CD4-positive, alpha-beta T cell treated with Interferon alpha-2 for 1 hour (primary cell): ENCODE measurements at places on chromosomes 16 and 17.

DNA sequence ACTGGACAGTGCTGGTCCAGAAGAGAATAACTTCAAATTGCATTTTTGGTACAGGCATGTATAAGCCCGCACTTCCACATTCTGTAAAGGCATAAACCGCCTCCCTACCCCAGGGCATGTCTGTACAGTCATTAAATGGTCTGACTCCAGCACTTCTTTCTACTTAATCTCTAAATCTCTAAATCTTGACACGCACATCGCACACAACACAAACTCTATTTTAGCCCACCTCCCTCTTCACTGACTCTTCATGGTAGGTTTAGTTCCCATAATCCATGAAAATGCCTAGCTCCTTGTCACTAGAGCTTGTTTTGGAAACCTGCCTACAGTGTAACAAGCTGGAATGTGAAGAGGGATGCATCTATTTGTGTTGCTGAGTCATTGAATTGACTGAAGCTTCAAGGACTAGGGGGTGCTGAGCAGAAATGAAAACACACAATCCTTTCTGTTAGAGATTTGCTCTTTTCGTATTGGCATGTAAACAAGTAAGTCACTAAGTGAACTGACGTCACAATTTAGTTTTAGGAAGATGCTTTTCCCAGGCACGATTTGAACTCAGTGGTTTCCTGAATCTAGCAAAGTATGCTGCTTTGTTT, 1.6 kb upstream of the DUSP14 start:
- DNase-seq = no peak

GRCh38 chr16:76913046-76913445, 277.9 kb upstream of the MON1B start:
- no peak for DNase-seq

GRCh38 chr16:56855946-56856345, 9.1 kb upstream of the SLC12A3 start:
- no peak for DNase-seq

GRCh38 chr16:3004781-3005284, 7.9 kb upstream of the CLDN9 start:
- no peak for DNase-seq

DNA sequence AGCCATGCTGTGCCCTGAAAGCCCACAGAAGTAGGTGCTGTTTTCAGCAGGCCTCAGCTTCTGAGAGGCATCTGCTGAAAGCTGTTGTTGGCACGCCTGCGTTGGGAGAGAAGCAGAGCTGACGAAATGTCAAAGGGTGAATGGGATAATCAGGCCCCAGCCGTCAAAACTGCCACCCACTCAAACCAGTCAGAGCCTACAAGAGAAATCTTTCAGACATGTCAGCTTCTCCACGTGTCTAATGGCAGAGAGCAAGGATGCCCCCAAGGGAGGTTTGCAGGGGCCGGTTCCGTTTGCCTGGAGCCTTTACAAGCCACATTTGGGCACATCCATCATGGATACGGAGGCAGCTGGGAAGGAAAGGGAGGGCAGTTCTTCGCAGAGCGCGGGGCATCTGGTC, 568.2 kb upstream of the EEF2KMT start:
- DNase-seq = no peak

DNA sequence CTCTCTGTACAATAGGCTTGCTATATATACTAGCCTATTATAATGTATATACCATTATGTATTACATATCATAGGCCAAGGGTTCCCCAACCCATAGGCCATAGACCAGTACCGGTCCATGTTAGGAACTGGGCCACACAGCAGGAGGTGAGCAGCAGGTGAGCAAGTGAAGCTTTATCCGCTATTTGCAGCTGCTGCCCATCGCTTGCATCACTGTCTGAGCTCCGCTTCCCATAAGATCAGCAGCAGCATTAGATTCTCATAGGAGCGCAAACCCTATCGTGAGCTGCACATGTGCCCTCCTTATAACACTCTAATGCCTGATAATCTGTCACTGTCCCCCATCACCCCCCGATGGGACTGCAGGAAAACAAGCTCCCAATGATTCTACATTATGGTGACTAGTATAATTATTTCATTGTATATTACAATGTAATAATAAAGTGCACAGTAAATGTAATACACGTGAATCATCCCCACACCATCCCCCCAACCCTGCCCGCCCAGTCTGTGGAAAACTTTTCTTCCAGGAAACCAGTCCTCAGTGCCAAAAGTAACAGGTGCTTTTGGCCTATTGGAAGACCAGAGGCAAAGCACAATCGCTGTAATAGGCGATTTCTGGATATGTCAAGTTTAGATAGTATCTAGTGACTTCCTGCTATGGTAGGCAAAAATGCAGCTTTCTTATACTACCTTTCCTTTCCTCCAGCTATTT, 84.1 kb downstream of the MYH11 start:
- DNase-seq = no peak

DNA sequence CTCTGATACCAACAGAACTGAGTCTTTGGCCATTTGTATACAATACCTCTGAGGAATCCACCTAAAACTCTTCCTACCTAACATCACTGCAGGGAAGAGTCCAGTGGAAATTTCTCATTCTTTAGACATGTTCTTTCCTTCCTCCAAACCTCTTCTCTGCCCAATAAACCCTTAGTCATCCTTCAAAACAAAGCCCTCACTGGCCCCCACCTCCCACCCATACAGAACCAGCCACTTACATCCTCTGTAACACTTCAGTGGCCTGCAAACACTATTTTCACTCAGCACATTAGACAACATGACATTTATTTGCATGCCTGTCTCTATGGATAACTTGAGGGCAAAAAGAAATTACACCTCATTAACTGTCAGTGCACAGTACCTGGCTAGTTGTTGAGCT, 200.3 kb upstream of the NOG start:
- DNase-seq = no peak

- DNase-seq = no peak
These were observed 52.2 kb downstream of the NDE1 start for GRCh38 chr16:15701975-15702970.

DNA sequence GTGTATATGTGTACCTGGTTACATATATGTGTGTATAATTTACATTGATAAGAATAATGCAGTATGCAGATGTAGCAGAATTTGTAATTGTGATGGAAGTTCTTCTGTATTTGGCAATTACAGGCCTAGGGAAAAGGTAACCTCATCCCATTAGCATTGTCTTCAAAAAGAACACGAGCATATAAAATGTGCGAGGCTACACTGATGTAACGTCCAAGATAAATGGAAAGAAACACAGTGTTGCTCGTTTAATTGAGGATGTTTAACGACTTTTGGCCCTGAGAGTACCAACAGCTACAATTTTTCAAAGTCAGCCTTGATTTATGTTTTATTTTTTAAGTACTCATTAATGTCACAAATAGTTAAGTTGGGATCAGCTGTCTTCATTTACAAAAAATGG, 703.5 kb upstream of the RBFOX1 start:
- no peak for DNase-seq

GRCh38 chr16:68310437-68310773, 341 bp downstream of the SLC7A6OS start:
- DNase-seq = peak; percentile 6

- DNase-seq = no peak
These were observed 22.9 kb downstream of the SEC14L1 start for GRCh38 chr17:77163511-77164280.

DNA sequence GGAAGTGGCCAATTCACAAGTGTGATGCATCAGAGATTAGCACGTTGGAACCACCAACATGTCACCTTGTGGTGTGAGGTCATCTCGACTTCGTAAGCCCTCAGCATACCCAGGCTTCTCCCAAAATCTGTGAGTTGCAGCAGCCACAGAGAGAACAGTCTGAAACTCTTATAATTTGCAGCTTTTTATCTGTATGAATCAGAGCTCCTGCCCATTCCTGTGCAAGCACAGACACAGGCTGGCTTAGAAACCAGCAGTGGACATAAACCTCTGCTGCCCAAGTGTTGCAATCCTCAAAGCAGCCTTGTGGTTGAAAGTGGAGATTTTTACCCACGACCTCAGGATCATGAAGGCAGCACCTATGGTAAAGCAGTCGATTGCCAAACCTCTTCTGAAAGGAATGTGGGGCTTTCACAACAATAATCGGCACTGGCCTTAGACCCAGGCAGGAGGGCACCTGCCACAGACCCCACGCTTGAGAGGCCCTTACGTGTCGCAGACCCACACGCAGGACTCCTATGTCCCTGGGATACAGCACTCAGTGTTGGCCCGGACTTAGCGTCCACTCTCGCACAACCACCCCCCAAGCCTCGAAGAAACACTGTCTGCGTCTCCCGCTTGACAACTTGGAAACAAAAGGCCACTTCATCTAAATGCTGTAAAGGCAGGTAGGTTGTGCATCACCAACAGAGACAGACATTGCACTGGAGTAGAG, 24.5 kb upstream of the OSGIN1 start:
- DNase-seq = no peak

- no peak for DNase-seq
These were observed 195.9 kb upstream of the CHMP6 start for GRCh38 chr17:80795754-80796153.

DNA sequence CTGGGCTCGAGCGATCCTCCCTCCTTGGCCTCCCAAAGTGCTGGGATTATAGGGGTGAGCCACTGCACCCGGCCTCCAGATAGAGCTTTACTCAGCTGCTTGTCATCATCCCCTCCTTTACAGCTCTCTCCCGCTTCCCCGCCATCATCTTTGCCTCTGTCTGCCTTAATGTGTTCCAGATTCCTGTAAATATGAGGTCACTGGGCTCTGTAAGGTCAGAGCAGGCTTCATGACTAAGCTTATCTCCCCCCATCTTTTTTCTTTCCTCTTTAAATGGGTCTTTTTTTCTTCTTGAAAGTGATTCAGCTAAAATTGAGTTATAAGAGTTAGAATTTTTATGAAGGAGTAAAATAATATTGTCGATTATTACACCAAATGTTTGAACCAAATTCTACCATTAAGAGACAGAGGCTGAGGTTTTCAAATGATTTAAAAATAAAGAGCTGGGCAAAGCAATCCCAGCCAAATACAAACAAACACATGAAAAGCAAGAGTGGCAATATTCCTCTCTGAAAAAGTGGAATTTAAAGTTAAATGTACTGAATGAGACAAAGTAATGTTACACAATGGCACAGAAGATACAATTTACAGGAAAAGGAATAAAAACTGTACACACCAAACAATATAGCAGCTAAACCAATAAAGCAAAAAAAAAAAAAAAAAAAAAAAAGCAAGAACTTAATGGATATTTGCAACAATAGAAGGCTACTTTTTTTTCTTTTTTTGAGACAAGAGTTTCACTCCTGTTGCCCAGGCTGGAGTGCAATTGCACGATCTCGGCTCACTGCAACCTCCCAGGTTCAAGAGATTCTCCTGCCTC, 62.1 kb downstream of the CRISPLD2 start:
- DNase-seq = no peak

DNA sequence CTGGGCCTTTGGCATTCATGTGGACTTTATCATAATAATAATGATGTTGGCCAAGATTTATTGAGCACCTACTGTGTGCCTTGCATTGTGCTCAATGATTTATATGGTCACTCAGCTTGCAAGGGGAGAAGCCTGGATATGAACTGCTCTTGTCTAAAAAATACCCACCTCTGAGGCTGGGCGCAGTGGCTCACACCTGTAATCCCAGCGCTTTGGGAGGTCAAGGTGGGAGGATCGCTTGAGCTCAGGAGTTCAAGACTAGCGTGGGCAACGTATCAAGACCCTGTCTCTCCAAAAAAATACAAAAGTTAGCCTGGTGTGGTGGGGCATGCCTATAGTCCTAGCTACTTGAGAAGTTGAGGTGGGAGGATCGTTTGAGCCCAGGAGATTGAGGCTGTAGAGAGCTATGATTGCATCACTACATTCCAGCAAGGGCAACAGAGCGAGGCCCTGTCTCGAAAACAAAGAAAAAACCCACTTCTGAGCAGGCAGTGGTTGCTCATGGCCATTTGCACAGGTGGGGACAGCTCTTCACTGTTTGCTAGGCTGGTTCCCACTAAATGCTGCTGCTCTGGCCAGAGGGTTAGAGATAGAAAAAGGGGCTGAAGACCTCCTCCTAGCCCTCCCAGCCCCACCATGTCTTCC, 4.3 kb upstream of the ADGRG1 start:
- no peak for DNase-seq

DNA sequence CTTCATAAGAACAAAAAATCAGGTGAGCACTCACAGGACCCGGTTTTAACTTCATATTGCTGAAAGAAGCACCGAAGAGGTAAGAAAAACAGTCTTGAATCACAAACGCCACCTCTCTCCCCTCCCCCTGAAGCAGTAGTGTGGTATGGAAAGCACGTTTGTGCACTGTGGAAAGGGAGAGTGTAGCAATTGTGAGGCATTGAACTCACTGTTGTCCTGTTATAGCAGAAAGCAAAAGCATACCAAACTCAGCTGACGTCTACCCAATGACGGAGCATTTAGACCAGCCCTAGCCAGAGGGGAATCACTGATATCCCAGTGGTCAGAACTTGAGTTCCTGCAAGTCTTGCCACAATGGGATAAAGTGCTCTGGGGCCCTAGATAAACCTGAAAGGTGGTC, 98.8 kb downstream of the DYNLRB2 start:
- DNase-seq = no peak

DNA sequence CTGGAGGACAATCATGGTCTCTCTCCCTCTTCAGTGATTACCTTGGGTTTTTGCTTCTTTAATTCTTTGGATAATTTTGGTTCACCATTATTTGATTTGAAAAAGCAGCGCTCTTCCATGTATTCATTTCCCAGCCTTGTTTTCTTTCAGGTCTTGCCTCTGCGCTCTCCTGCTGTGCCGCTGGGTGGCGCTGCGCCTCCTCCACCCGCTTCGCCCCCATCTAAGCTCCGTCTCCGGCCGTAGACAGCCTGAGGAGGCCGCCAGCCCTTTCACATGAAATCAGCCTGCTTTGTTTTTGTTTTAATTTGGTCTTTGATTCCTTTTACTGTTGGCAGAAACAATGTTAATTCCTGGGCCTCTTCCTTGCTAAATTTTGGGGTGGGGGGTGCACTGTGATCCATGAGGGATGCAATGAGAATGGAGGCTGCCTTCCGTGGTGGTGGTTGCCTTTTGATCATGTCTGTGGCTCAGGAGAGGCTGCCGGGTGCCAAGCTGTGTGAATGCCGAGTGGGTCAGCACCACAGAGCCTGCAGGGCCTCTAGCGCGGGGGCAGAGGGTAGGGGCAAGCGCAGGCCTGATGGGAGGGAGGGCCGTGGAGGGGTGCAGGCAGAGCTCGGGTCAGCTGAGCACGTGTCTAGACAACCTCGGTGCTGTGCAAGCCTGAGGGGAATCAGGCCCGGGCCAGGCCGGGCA, 64.1 kb downstream of the PLD6 start:
- peak; percentile 62 for DNase-seq

- DNase-seq = no peak
These were observed 88.5 kb downstream of the WNT3 start for GRCh38 chr17:46730026-46730425.

- no peak for DNase-seq
These were observed 79.8 kb downstream of the HELZ start for GRCh38 chr17:67165201-67165600.
